ENCODE measurements at places on chromosomes 1 and 21. TPM values are rescaled to one million over a fixed set of nuclear protein-coding genes. Genes with fewer than 3 reads are reported as not detected.
A peak's percentile ranks its signal among the peaks of the same experiment; 100 is the strongest.

- no peak for DNase-seq
Observed at GRCh38 chr1:1922956-1923833, 4.1 kb upstream of the TMEM52 start.

GRCh38 chr1:59248758-59249157, 48.1 kb upstream of the FGGY start:
- DNase-seq = no peak

DNA sequence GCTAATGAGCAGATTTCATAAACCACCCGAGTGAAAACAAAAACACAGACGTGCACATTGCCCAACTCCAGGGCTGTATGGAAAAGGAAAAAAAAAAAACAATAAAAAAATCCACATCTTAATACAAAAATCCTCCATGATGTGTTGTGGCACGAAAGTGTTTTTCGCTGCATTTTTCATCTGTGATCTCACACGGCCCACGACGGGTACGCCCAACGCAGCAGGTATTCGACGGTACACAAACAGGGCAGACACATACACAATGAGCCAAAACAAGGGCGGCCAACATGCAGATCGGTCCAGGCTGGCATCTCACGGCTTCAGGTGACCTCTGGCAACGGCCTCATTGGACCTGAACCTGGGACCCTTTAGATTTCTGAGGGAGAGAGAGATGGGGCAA, 31.1 kb downstream of the CASZ1 start:
- DNase-seq = no peak

GRCh38 chr1:14662116-14662515, 63.6 kb downstream of the KAZN start:
- DNase-seq = no peak

DNA sequence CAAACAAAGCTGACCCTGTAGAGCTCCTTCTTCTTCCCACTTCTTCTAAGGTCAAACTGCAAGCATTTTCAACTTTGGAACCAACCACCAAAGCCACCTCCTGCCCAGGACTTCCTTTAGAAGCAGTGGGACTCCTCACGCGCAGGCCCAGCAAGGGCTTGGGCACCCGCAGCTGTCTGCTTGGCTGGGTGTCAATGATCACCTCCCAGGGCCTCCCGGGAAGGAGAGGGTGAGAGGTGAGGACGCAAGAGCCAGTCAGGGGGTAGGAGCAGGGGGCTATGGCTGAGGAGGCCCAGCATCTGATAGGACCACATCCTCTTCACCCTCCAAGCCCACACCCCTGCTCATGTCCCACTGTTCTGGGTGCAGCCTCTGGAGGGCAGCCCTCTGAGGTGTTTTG, 10.2 kb downstream of the KLHL21 start:
- DNase-seq = no peak

DNA sequence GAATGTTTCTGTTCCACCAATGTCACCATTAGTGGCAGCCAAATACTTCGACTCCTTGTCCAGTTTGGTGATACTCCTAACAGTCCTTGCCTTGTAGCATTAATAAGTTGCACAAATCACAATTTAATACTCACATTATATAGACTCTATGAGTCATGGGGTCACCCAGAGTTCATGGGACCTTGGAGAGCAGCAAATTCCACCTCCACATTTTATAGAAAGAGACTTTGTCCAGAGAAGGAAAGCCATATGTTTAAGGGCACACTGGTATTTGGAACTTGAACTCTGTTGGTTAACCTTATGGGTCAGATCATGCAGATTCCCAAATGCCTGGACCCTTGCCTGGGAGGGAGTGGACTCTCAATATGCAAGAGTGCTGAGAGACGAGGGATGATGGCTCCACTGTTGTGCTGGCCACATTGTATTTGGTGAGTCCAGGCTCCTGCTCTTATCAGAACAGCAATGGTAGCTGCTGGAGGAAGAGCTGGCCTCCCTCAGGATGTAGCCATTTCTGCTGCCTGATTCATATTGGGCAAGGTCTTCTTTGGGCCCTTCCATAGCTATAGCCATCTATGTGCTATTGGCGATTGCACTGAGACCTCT, 30.6 kb downstream of the DNAJC6 start:
- DNase-seq = no peak

Gene ZBTB18
- total RNA-seq = 5.7 TPM

DNA sequence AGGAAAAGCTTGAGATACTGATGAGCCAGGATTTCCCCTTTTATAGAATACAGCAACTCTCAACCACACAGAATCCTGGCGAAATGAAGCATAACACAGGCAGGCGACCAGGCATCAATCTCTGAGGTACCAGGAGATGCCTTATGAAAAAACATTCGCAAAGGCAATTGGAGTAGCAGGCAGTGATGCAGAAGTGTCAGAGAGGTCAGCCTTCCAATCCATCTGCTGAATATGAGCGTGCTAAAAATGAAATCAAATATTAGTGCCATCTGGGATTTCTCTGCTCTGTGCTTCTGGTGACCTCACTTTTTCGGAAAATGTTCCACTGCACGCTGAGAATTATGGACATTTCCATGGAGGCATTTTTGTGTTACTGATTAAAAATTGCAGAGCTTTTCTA, 258.8 kb downstream of the VAV3 start:
- DNase-seq = no peak

Gene DYRK3
- total RNA-seq = 23.3 TPM

- no peak for DNase-seq
Observed at GRCh38 chr1:29827801-29828525, 591.6 kb downstream of the PTPRU start.

Gene ZNF697
- 3.0 TPM for total RNA-seq

DNA sequence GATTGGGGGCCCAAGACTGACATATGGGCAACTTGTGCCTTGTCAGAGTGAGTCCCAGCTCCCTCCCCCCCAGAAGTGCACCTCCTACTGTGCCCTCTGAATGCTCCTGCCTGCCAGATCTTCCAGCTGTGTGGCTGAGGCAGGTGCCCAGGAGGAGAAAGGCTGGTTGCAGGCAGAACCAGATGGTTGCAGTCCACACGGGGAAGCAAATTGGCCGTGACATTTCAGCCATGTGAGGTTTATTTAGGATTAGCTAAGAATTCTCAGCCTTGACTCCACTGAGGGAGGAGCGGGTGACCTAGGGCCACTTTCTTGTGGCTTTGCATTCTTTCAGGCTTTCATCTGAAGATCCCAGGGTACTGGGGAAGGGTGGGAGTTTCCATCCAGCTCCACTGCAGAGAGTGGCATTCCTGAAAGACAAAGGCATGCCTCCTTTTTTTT, 33.8 kb downstream of the PEX14 start:
- no peak for DNase-seq

DNA sequence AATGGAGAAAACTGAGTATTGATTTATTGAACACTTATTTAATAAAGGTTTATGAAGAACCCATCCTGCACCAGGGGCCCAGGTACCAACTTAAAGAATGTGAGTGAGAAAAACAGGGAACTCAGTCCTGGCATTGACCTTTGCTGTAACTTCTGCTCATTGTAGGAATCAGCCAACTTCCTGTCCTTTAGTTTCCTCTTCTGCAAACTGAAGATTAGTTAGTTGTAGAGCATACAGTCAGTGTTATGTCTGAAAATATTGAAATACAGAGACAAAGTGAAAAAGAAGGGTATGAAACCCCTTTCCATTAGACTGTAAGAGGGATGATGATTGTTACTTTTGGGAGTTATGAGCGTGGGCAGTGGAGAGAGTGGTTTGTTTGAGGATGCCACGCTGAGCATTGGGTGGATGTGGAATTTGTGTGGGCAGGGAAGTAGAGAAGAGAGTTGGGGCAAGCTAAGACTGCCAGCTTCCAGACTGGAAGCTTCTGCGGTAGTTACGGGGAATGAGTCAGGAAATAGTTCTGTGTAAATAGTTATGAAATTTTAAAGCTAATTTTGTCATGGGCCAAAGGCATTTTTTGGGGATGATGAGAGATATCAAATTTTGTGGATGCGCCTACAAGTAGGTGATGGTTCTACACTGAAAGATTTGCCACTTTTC, 89.2 kb downstream of the GPR88 start:
- DNase-seq = no peak

GRCh38 chr1:57966751-57967406, 543.0 kb upstream of the DAB1 start:
- no peak for DNase-seq

- DNase-seq = no peak
Observed at GRCh38 chr1:5955479-5955977, 36.7 kb downstream of the NPHP4 start.

GRCh38 chr1:3917761-3918160, 17.7 kb upstream of the C1orf174 start:
- DNase-seq = no peak

DNA sequence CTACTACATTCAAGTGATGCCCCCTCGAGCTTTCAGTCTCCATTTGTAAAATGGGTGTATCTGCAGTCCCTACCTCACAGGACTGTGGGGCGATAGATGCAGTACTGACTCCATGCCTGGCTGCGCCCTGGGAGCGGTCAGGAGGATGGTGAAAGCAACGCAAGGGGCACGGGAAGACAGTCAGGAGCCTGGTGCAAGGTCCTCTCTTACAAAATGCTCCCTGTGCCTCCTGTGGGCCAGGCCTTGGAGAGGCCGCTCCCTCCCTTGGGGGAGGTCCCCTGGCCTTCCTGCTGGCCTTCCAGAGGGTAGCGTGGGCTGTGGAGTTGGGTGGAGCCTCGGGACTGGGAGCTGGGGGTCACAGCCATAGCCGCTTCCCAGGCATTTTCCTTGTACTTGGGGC, 21.6 kb downstream of the FAM151A start:
- DNase-seq = no peak

Gene PTPN14
- total RNA-seq = 23.1 TPM

DNA sequence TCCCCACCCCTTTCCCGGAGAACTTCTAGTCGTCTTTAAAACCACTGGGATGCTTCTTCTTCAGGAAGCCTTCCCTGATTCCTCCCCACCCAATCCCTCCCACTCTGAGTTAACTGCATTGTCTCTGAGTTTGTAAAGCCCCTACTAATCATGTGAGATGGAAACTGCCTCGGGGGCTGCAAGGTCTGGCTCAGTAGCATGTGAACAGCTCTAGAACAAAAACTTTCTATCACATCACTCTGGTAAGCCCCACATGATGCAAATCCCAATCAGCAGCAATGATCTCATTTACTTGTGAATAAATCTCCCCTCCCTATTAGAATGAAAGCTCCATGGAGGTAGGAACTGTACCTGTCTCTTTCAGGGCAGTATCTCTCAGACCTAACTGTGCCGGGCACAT, 141.0 kb upstream of the JUN start:
- DNase-seq = no peak

Gene E2F2
- 33.5 TPM for total RNA-seq

DNA sequence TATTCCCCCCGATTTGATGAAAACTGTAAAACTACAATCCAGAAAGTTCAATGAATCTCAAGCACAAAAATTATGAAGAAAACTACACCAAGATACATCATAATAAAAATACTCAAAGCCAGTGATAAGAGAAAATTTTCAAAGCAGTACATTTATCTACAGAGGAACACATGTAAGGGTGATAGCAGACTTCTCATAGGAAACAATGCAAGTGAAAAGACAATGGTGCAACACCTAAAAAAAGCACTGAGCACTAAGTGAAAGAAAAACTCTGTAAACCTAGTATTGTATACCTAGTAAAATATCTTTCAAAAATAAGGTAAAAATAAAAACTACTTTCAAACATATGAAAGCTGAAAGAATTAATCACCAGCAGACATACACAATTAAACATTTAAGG, 76.1 kb upstream of the IRF2BP2 start:
- DNase-seq = no peak

Gene CD5L
- total RNA-seq = not detected

Gene OPTC
- not detected for total RNA-seq

Gene KPRP
- total RNA-seq = not detected

- DNase-seq = no peak
Observed at GRCh38 chr1:55073187-55073916, 34.0 kb downstream of the PCSK9 start.

Gene COL8A2
- total RNA-seq = 0.08 TPM

- no peak for DNase-seq
Observed at GRCh38 chr1:96240438-96240837, 481.1 kb upstream of the PTBP2 start.

Gene FNDC10
- total RNA-seq = 14.6 TPM

Gene PGLYRP3
- not detected for total RNA-seq

DNA sequence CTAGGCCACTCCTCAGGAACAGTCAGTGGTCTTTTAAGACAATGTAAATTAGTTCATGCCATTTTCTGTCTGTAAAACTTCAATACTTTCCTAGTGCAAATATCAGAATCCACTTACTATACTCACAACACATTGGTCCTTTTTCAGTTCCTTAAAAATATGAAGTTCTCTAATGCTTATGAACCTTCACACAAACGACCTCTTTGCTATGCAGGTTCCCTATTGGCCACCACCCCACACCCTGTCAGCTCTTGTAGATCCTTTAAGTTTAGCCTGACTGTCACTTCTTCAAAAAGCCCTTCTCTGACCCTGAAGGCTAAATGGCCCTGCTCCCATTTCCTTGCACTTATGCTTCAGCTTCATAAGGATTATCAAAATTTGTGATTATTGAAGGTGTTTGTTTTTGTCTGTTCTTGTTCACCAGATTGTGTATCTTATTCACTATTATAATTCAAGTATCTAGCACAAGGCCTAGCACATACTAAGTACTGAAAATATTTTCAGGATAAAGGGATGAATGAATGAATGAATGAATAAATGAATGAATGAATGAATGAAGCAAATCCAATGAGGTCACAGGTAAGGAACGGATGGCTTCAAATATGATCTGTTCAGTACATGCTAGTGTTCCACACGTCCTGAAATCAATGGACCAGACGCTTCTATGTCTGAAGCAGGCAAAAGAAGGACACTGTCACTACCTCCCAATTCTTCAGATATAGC, 373.9 kb downstream of the VAV3 start:
- no peak for DNase-seq

DNA sequence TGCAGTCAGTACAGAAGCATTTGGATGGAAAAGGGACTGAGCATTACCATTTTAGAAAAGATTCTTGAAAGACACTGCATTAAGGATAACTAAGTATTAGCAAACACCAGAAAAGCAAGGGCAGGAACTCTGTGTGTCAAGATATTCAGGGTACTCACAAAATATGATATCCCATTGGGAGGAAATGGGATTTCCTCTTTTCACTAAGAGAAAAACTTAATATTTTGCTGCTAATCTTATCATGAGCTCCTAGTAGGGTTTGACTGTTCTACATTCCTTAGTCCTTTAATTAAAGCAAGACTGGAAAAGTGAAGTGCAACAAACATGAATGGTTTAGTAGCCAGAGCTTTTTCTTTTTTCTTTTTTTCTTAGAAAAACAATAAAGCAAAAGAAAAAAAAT, 305.9 kb upstream of the ADGRL4 start:
- DNase-seq = no peak

GRCh38 chr1:74834261-74834660, 101.3 kb downstream of the TYW3 start:
- no peak for DNase-seq

- DNase-seq = no peak
Observed at GRCh38 chr1:205706601-205707502, 26.5 kb upstream of the SLC45A3 start.

Gene GBP2
- total RNA-seq = 225 TPM

- peak; percentile 6 for DNase-seq
Observed at GRCh38 chr1:54885807-54886723, 930 bp downstream of the DHCR24 start.

Gene RXRG
- not detected for total RNA-seq

Measured in activated T-helper 1 cell treated with anti-CD3 and anti-CD28 coated beads, Interleukin-12 subunit alpha, Interleukin-12 subunit beta, Interleukin-2, Interleukin-4 antibody, amounts not matched to agents 30 ng/mL and 10 ng/mL and 1 ng/mL, durations not matched to agents 14 hours and 24 hours and 36 hours (primary cell).